Mucosa of descending colon (tissue), 3 donors: ENCODE measurements at places on chromosomes 5 and 9. TPM values are rescaled to one million over a fixed set of nuclear protein-coding genes. Genes with fewer than 3 reads are reported as not detected.

DNA sequence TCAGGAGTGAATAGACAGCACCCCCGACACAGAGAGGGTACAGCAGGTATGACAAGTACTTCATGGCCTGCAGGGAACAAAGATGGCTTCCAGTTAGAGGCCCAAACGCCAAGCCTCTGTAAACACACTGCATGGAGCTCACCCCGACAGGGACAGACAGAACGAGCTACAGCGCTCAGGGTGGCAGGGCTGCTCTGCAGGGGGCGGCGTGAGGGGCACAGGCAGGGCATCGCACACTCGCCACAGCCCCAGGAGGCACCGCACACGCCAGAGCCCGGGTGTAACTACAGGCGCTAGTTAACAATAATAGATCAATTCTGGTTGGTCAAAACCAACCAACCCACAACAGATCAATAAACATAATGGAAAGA, 21.1 kb downstream of the CLPTM1L start:
- DNase-seq, result no peak

DNA sequence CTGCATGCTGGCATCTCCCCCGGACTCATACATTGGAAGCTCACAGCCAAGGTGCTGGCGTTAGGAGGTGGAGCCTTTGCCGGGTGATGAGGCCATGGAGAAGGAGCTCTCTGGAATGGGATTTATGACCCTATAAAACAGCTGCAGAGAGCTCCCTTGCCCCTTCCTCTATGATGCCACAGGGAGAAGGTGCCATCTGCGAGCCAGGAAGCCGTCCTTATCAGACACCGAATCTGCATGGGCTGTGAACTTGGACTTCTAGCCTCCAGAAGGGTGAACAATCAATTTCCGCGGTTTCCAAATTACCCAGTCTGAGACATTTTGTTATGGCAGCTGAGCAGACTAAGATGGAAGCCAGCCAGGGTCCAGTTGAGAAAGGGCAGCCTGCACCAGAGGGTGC, 381.2 kb upstream of the IRX1 start:
- DNase-seq, result no peak

DNA sequence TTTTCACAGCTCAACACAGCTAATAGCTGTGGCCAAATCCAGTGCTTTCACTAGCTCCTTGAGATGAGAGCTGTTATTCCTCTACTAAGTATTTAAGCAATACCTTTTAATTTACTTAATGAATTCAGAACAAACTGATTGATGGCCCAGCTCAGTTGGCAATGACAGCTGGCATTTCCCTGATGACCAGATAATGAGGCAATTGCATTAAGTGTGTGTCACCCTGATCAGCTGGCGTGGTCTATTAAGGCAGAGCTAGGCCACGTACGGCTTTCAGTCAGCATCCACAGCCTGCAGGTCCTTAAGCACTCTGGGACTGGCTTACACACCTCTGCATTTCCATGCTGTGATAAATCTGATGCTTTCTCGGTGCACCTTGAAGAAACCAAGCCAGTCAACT, 34.4 kb downstream of the TTLL11 start:
- DNase-seq, result no peak

DNA sequence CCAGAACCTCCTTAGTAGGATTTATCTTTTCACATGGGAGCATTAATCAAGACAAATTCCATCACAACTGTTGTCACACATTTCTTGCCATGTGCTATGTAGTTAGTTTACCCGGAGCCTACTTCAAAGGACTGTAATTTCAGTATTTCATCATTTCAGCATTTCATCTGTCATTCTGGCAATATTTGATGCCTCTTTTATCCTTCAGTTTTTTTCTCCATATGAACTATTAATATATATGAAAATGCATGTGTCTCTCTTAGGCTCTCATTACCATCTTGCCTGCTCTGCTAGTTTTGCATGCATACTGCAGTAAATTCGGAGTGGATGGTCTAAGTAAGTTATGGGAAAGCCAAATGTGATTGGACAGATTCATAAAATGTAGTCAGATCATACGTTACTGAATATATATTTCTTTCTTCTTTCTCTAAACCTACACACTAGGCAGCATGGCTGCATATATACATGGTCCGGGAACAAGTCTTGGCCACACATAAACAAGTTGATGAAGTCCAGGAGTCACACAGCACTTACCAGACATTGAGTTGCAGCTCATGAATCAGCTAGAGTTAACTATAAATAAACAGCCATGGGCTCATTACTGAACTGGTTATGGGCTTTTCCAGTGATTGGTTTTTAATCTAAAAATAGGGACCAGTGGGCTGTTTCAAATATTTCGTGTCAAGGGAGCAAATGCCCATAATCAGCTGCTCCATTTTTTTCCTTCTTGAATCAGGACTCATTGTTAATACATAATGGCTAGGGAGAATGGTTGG, 46.6 kb downstream of the SPATA31D1 start:
- no peak for DNase-seq

The NOXA1 gene
- total RNA-seq, result 27.2 TPM

The FOXD4L3 gene
- total RNA-seq, result 0.17 TPM

- DNase-seq, result no peak
These were observed 113.3 kb upstream of the LHFPL2 start for GRCh38 chr5:78761840-78762239.

The SCGB3A2 gene
- total RNA-seq, result not detected

The SIMC1 gene
- total RNA-seq, result 26.0 TPM

- DNase-seq, result no peak
These were observed 102.3 kb downstream of the GLIS3 start for GRCh38 chr9:4197548-4197947.

DNA sequence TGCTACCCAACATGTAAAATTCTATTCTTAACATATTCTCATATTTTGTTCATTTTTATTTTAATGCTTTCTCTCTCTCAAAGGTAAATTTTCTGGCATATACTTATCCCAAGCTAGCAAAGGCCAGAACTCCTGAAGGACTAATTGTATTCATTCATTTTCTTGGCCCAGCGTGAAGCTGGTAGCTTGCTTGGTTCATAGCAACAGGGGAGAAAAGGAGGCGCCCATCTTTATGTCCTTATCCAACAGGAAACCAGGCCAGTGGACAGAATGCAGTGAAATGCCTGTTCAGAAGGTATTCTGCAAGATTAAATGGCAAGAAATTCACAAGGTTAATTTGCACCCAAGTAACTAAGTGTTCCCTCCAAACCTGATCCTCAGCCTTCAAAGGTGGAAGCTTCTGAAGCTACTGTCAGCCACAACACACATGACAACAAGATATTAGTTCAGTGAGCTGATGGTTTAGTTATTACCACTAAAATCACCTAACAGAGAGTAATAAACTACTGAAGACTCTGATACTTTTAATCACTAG, 5.6 kb downstream of the EFNA5 start:
- no peak for DNase-seq

DNA sequence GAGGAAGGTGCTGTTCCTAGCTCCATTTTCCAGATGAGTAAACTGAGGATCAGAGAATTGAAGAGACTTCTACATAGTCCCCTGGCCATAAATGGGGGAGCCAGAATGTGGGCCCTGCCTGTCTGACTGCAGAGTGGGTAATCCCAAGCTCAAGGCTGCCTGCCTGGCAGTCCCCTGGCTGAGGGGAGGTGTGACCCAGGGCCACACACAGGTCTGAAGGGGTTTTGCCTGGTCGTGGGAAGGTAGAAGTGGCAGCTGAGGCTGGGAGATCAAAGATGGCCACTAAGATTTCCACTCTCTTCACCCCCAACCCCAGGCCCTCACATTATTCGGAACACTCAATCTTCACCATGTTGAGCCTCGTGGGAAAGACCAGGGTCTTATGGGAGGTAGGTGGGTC, 176.3 kb downstream of the MACROH2A1 start:
- no peak for DNase-seq

- DNase-seq, result no peak
These were observed 216.9 kb downstream of the NR3C1 start for GRCh38 chr5:143186623-143187022.

DNA sequence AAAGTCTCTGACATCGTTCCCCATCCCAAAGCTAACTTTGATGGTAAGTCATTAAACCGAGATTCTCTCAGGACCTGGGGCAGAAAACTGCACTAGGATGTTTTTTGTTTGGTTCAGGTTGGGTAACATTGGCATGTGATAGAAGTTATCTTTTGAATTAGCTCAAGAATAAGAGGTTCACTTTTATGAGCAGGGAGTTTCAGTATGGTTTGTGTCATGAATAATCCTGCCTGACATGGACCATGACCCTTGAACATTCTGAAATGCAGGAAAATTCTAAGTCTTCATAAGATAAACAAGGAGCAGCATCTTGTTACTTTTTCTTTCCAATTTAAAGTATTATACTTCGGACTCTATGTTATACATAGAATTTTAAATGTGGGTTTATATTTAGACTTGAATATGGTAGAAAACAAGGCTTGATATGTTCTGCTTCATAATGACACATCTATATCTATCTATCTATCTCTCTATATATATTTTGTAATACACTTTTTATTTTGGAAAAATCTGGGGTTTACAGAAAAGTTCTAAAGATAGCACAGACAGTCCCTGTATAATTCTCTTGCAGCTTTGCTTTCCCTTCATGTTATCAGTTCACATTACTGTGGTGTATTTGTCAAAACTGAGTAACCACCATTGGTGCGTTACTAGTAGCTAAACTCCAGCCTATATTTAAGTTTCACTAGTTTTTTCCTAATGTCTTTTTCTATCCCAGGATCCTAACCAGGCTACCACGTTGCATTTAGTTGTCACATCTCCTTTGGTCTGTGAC, 102.7 kb upstream of the TAF11L2 start:
- DNase-seq, result no peak

GRCh38 chr5:20369518-20369885, 381.5 kb upstream of the CDH18 start:
- no peak for DNase-seq
